ENCODE measurements at places on chromosomes 13 and 19.

GRCh38 chr19:15562861-15563260 is 52.2 kb upstream of the CYP4F8 start:
- no peak for DNase-seq

DNA sequence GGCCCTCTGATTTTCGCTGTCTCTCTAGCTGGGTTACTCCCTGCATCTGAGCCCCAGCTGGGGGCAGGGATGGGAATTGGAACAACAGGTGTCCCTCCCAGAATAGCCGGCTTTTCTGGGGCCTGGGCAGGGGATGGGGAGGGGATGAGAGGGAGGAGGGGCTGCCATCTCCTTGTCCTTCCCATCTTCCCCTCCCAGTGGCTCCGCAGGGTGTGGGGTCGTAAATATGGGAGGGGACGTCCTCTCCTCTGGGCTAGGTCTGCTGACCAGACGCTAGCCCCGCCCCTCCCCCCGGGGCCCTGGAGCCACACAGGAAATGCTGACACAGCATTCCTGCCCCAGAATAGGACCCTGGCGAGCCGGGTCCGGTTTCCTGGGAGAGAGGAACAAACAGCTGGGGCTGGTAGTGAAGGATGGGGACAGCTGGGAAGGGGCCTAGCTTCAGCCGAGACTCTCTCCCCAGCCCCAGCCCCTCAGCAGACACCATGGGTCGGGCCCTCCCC is 1.1 kb downstream of the RYR1 start:
- DNase-seq: no peak

DNA sequence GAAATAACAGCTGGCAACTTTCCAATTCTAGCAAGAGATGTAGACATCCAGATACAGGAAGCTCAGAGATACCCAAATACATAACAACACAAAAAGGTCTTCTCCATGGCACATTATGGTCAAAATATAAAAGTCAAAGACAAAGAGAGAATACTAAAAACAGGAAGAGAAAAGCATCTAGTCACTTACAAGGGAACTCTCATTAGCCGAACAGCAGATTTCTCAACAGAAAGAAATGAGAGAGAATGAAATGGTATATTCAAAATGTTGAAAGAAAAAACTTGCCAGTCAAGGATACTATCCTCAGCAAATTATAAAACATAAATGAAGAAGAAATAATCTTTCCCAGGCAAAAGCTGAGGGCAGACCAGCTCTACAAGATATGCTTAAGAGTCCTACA is 12.4 kb downstream of the ZNF780A start:
- no peak for DNase-seq

GRCh38 chr13:45705918-45706317 is 3.8 kb downstream of the CBY2 start:
- no peak for DNase-seq

- DNase-seq: no peak
Observed at GRCh38 chr13:95858286-95859075, 181.5 kb downstream of the DNAJC3 start.

- DNase-seq: no peak
Observed at GRCh38 chr19:9909251-9909650, 27.1 kb downstream of the OLFM2 start.

- no peak for DNase-seq
Observed at GRCh38 chr19:15268928-15269253, 36.6 kb upstream of the EPHX3 start.

GRCh38 chr19:56136362-56136761 is 4.7 kb upstream of the ZNF444 start:
- no peak for DNase-seq

DNA sequence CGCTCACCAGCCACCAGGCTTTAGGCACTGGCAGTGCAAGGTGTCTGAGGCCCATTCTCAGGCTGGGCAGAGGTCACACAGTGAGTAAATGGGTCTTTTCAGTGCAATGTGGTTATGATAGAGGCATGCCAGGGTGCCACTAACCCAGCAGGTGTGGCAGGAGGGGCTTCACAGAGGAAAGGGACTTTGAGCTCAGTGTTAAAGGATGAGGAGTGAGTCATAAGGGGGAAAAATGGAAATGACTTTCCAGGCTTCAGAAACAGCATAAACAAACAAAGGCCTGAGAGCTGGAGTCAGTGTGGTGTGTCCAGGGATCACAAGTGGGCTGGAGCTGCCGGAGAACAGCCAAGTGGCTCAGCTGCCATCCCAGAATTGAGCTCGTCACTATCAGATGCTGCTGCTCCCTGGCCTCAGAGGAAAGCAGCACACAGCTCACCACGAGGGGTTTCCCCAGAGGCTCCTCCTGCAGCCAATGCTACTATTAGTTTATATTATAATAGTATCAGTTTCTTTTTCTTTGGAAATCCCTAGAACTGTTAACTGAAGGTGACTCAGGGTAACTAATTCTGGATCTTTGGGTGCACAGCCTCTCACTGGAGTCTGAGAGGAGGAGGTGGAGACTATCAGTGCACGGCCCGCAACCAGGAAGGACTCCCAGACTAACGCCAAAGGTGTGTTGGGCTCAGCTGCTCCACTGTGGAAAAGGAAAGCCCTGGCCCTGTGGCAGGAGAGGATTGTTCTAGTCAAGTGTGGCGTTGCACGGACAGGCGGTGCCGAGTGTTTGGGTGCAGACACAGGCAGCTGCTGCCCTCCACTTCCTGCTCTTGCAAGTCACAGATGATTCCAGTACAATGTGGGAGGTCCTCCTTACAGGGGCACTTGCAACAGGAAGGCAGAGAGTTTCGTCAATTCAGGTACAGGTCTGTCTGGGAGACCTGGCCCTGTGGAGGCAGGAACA is 39.5 kb downstream of the DHRS12 start:
- peak; percentile 65 for DNase-seq

DNA sequence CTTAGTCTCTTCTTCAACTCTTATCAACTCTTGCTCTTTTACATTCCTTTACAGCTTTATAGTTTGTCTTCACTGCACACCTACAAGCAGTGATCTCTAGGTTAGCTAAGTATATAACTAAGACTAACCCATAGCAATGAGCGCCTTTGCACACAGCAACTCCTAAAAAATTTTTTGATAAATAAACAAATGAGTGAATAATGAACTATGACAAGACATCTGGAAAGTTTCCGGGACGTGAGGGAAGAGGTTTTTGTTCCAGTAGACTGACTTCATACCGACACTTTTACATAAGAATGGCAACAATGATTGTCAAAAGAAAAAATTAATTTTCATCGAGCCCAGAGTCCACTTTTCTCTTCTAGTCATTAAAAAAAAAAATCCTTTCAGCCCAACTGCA is 98.3 kb downstream of the ELF1 start:
- no peak for DNase-seq

GRCh38 chr13:24313439-24313838 is 4.1 kb downstream of the C1QTNF9 start:
- no peak for DNase-seq

DNA sequence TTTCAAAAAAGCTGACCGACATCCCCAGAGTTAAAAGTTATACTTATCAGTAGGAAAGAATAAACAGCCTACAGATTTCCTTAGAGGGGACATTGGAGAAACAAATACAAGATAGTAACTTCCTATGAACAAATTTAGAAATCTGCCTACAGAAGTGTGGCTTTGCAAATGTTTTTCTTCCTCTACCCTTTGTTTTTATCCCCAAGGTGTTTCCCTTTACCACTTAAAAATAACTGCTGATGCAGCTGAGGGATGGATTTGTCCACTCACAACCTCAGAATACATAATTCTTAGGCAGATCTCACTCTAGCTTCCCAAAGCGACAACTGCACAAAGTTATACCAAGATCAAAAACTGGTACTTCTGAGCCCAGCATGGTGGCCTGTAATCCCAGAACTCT is 20.9 kb downstream of the MED4 start:
- DNase-seq: no peak

DNA sequence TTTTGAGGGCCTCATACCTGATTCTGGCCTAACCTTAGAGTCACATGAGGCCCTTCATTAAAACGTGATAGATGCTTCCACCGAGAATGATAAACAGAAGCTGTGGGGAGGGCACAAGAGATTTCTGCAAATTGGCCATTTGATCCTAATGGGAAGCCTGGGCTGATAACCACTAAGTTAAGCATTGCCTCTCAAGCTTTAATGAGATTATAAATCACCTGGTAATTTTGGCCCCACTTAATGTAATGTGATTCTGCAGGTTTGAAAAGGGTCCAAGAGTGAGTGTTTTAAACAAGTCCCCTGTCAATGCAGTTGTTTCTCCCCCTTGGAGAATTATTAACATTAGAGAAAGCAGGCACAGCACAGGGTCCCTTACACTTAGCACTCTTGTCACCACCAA is 42.0 kb downstream of the ZNF486 start:
- no peak for DNase-seq

GRCh38 chr13:40432018-40432978 is 234.1 kb downstream of the FOXO1 start:
- no peak for DNase-seq

GRCh38 chr19:10981252-10981895 is 20.5 kb downstream of the SMARCA4 start:
- DNase-seq: no peak

DNA sequence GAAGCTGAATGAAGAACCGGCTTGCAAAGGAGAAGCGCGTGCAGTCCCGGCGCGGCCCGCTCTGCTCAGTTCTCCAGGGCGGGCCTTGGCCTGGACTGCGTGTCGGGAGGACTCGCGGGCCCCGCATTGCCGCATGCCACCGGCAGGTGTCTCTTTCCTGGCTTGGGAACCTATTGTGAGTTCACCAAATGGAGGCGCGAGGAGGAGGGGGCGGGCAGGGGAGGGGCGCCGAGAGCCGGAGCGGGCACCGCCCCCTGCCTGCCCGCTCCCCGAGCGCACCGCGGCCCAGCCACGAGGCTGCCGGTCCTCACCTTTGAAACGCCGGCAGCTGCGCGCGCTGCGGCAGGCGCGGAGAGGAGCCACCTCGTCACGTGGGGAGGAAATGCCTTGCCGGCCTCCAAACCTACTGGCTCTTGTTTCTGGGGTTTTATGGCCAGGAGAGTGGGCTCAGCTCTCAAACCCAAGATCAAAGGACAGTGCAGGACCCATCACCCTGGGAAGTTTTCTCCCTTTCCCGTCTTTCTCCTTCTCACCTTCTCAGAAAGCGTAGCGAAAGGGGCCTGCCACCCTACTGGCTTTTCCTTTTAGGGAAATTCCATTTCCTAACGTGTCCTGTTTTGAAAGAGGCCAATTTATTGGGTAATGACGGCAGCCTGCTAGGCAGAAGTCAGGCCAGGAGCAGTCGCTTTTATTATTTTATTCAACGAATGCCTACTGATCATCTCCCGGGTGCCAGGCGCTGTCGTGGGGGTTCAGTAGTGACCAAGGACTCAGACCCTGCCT is 13.8 kb upstream of the UBE2L5 start:
- DNase-seq: peak; percentile 93

DNA sequence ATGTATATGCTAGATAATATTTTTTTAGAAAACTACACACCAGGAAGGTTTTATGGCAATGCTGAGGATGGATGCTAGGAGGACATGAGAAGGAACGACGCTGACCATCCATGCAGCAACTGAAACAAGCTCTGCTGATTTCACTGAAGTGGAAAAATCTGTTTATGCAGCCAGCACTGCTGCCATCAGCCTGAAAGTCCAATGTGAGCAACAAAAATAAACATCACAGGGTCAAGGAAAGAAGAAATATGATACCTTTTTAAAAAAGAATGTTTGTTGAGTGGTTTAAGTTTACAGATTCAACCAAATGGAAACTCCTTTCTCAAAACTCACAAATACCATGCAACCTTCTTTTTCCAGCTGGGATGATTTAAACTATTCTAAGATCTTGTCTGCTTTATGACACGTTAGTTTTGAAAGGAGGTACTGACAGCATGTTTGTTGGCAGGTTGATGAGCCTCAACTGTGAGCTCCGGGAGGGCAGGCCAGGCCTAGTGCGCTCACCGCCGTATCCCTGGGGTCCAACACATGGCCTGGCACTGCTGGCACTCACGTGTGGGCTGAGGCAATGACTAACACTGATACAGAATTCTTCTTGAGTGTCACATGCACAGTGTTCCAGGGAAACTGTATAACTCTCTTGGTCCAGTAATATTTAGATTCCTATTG is 46.8 kb downstream of the LATS2 start:
- DNase-seq: no peak

DNA sequence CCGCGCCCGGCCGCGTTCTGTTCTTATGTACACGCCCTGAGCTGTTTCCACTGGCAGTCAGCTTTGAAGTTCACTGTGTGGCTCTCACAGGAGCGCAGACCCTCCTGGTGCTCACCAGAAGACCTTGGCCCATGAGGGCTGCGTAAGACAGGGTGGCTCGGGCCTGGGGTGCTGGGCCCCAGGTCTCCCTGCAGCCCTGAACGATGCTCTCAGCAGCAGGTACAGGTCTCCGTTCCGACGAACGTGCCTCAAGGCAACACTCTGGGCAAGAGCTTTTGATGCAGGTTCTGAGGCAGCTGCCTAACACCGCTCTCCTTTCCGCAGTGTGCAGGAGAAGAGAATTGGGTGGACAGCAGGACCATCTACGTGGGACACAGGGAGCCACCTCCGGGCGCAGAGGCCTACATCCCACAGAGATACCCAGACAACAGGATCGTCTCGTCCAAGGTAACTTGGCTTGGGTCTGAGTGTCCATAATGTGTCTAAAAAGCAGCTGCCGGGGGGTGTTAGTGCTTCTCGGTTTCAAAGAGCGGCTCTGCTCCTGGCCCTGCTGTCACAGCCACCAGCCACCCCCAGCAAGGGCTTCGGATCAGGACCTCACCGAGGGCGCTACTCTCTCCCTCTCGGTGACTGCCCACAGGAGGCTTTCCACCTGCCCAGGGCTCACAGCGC is 95.1 kb downstream of the ATP11A start:
- no peak for DNase-seq

DNA sequence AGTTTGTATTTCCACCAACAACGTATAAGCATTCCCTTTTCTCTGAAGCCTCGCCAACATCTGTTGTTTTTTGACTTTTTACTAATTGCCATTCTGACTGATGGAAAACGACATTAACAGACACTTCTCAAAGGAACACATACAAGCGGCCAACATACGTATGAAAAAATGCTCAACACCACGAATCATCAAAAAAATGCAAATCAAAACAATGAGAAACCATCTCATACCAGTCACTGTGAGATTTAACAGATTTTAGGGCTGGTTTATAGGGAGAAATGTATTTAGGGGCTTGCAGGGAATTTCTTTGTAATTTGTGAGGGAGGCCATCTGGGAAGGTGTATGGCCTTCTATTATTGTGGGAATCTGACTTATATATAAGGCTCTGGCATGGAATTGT is 2.8 kb upstream of the DZIP1 start:
- DNase-seq: no peak

DNA sequence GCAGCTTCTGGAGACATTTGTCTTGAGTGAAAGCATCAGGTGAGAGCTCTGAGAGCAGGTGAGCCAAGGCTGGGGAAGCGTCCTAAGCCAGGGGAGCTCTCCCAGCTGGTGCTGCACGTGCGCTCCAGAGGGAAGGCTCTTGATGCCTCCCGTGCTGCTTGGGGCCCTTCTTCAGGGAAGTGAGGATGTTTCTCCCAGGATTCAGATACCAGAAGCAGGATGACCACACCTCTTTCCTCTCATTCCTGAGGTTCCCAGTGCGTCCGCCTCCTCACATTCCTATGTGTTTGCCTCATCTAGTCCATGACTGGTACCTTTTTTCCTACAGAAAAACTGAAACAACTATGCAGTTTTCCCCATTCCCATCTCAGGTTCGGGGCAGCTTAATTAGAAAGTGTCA is 231.0 kb upstream of the IRS2 start:
- no peak for DNase-seq
